ENCODE measurements at places on chromosomes 4 and X.

- DNase-seq, result no peak
Measured at GRCh38 chr4:84126061-84126787, 372.9 kb downstream of the NKX6-1 start.

DNA sequence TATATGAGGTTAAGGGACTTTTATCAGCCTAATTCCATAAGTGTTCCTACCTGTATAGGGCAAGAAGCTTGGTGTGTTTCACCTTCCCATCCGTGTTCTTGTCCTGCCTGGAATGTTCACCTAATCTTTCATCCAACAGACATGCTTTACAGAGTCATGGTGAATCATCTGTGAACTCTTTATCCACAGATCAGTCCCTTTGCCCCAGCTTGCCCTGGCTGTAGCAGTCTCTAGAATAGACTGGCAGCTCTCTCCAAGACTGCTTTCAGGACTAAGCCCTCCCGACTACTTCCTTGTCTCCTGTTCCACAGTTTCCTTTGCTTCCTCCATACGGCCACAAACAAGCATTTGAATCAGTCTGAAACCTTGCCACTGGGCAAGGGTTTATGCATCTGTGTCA lies 177.9 kb upstream of the IL15 start:
- no peak for DNase-seq

DNA sequence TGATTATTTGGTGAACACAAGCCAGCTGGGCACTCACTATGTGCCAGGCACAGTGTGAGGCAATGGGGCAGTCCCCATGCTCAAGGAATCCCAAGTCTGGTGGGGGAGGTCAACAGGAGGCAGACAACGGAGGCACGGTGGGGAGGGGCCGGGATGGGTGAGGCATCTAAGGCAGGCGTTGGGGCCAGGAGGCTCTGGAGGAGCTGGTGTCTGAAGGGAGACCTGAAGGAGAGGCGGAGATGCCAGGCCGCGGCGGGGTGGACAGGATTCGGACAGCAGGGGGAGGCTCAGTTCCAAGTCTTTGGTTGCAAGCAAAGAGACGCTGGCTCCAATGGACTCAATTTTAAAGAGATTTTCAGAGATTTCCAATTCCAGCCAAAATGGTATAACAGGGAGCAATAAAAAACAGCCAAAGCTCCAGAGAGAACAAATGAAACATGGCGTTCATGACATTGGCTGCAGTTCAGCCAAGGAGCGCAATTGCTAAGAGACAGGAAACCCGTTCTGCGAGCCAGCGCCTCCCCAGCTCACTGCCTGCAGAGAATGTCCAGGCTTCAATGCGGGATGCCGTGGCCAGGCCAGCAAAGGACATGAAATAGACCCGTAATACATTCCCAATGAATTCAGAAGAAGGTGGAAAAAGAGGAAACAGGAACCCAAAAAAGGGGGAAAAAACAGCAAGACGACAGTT lies 105.2 kb upstream of the LRPAP1 start:
- DNase-seq, result no peak

- DNase-seq, result no peak
Measured at GRCh38 chrX:17414027-17414658, 39.1 kb downstream of the NHS start.

GRCh38 chr4:152448854-152449253 lies 87.0 kb downstream of the FBXW7 start:
- no peak for DNase-seq

DNA sequence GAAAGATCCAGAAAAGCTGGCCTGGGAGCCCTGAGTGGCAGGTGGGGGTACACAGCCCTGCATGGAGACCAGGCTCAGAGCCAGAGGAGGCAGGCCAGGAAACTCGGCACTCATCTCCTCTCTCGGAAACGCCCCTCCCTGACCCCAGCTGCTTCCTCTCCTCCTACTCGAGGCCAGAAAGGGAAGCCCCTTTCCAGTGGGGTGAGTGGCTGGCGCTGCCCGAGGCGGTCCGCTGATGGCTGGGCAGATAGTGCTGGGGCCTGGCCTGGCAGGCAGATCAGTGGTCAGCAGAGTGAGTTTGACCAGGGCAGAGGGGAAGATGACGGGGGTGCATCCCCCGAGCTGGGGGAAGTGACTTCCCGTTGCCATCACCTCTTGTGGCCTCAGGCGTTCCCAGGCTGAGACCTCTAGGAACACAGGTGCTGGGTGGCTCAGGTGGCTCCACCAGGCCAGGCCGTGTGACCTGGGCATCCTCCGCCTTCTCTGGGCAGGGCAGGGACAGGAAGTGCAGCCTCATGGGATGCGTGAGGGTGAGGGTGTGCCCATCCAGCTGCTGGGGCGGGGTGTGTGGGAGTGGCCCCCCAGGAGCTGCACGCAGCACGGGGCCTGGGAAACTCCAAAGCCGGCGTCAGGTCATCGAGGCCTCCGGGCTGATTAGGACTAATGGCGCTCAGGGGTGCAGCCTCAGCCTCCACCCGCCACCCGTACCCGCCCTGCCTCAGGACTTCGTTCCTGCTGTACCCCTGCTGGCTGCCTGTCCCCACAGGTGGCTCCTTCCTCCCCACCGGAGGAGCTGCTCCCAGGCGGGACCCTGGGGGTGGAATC lies 5.7 kb downstream of the SH3BP2 start:
- DNase-seq, result no peak

- DNase-seq, result no peak
Measured at GRCh38 chrX:129262912-129263311, 260.4 kb downstream of the SMARCA1 start.

- DNase-seq, result no peak
Measured at GRCh38 chr4:26334366-26334765, 13.6 kb downstream of the RBPJ start.

DNA sequence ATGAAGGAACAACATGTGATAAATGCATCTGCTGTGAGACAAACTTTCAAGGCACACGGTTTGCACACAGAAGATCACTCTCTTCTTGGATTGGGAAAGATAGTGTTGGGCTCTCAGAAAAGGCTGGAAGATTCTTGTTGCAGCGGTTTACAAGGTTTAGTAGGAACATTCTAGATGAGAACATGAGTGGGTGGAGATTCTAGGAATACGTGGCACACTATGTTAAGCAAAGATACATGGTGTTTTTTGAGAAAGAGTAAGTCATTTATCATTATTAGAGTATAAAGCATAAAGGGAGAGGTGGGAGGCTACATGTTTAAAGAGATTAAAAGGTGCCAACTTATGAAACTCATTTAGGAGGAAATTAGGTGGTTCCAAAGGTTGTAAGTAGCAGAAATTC lies 348.8 kb upstream of the HS3ST1 start:
- no peak for DNase-seq

GRCh38 chrX:150941580-150941979 lies 41.6 kb upstream of the HMGB3 start:
- no peak for DNase-seq

DNA sequence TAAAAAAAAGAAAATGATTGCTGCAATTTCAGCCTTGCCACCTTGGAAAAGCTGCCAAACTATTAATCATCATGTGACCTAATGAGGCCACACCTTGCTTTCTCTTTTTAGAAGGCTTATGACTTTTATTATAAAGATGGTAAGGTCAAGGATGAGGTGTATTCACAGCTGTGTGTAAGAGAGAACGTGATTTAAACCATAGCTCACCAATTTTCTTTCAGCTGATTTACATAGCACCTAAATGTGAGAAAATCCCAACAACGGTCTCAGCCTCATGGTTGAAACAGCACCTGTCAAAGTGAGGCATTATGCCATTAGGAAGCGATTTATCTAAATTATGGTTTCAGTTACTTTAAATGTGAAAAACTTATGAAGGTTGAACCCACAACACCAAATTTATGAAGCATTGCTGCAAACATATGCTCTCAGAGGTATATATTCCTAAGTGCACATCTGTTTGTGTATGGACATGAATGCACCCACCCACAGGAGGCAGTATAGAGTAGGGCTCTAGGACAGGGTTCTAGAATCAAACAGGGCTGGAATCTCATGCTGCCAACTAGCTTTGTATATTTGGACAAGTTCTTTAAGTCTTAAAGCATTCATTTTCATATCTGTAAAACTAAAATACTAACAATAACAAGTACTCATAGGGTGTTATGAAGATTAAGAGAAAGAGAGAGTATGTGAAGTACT lies 40.7 kb downstream of the ANXA3 start:
- DNase-seq, result no peak

DNA sequence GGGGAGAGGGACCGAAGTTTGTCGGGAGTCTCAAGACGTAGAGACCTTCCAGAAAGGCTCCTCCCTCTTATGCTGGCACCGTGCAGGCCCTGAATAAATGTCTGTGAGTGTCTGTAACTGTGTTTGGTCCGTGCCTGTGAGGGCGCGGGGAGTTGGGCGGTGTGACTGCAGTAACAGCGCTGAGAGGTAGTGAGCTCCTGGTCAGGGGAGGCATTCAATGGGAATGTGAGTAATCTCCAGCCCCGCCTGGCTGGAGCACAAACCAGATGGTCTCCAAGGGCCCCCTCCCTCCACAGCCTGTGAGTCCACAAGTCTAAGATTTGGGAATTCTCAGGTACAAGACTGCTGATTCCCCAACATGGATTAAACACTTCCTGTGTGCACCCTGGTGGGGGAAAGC lies 100.0 kb downstream of the HMX1 start:
- DNase-seq, result no peak

DNA sequence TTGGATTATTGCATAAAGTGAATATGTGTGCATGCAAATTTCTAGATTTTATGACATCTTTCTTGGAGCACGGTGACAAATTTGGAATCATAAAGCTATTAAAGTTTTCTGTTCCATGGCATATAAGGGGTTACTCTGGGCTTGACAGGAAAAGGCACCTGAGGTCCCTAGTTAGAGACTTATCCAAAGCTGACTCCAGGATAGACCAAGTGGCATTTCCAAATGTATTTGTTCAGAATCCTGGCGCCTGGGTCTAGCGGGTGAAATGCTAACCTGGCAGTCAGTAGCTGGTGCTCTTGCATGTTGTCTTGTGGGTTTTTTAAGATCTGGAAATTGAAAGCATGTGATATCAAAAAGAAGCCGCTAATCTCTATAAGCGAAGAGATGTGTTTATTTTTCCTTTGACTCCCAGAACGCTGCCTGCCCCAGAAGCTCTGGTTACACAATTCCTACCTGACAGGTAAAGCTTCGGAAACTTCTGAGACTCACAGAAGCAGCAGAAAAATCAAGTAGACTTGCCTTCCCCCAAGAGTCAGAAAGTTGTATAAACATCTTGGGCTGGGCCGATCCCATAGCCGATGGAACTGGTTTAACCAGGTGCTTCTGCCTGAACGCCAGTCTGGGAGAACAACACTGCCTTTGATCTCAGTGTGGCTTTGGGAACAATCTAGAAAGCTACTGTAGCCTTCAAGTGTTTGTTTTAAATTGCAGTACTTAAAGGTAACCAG lies 12.9 kb upstream of the ZCCHC4 start:
- DNase-seq, result no peak

DNA sequence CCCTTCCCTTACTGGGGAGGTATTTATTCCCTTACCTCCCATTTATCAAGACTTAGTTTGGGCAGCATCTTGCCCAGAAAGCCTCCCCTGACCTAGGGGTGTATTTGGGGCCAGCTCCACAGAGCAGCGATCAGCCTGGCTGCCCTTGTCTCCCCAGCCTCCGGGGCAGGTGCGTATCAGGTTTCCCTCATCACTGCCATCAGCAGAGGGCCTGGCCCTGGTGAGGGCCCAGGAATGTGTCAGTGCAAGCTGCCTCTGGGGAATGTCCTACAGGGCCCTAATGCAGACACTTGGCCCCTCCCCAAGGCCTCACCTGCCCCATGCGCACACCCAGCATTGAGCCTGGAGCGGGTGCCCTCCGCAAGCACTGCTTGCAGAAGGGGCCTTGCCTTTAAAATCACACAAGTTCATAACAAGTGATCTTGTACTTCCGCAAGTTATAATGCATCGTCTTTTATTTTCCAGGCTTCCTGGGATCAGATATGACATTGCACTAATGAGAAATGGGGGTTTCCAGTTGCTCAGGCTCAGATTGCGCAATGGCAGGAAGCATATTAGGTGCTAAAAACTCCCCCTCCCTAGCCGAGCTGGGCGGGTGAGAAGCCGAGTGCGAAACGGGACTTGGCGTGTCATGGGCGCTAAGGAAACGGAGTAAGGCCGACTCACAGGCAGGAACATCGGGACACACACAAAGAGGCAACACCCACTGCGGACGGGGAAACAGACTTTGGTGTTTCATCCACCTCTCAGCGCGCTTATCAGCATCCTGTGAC lies 25.4 kb upstream of the AFAP1 start:
- no peak for DNase-seq

DNA sequence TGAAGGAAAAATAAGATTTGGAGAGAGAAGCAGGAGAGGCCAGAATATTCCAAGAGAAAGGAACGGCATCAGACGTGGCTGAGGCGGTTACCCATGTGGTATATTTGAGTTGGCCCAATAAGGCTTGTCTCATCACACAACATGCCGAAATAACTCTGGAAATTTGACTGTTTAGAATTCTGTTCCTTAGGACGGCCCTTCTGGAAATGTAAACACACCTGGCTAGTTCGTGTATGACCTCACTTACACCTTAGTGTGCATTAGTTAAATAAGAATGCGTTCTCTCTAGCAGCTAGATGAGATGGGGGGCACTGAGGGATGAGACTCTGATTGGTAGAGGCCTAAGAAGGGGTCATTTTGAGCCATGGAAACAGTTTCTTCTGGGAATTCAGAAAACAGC lies 33.2 kb upstream of the PLAC1 start:
- DNase-seq, result no peak

Data from amygdala (tissue), 56 donors.